ENCODE measurements at places on chromosomes 4 and X.

DNA sequence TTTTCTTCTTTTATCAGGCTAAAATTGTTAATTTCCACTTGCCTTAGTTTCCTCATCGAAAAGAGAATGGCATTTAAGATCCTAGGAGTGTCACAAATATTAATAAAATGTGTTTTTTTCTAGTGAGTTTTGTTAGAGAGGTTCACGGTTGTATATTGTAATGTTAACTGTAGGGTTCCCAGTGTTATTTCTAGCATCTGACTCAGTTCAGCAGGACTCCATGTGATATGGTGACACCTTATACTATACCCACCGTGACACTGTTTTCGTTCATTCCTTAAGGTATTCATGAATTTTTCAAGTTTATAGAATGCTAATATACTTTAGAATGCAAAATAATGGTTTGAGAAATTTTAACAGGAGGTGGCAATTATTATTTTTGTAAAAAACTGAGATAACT is 90.2 kb downstream of the NEUROG2 start:
- no peak for DNase-seq

GRCh38 chr4:47836641-47837093 is 1.2 kb downstream of the CORIN start:
- DNase-seq = peak; percentile 85

DNA sequence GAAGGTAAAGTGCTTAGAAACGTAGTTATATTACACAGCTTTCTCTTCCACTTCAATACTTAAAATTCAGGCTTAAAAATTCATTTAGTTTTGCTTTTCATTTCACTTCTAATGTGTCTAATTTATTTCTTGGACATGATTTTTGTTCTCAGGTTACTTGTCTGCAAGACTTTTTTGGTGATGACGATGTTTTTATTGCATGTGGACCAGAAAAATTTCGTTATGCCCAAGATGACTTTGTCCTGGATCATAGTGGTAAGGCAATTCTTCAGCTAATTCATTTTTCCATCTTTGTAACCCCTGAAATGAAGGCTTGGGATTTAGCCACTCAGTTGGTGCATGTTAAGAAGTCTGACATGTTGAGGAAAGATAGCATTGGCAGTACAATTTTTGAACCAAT is 114.7 kb downstream of the DCLK2 start:
- DNase-seq = no peak

- no peak for DNase-seq
Observed at GRCh38 chr4:150354214-150354796, 227.6 kb upstream of the MAB21L2 start.

GRCh38 chr4:70601422-70602039 is 9.5 kb downstream of the AMBN start:
- peak; percentile 80 for DNase-seq

GRCh38 chrX:69120476-69120875 is 44.8 kb downstream of the PJA1 start:
- DNase-seq = no peak

DNA sequence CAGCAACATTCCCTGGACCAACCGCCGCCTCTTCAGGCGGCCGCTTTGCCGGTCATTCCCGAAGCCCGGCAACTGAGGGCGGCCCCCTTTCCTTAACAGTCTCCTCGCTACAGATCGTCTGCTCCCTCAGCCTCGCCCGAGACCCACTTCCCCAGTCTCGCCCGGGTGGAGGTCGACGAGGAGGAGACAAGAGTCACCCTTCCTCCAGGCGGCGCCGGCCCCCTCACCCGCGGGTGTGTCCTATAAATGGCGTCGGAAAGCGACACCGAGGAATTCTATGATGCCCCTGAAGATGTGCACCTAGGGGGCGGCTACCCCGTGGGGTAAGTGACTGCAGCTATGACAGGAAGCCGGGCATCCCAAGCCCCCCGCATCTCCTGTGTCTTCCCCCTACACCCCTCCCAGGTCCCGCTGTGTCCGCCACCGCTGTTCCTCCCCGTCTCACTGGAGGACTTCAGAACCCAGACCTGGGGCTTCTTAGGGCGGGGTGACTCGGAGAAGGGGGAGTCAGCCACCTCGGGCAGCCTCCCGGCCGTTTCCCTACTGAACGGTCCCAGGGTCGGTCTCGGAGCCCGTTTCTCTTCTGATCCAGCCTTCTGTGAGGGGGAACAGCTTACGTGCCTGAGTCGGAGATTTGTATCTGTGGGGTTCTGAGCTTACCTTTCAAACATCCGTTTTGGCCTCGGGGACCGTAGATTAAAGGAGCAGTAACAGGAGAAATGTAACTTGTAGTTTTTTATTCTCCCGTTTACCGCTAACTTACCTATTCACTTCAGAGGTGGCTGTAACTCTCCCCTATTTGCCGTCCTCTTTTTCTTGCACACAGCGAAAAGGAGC is 570 bp downstream of the WDR44 start:
- DNase-seq = peak; percentile 41

- DNase-seq = no peak
Observed at GRCh38 chr4:25696409-25696808, 40.8 kb downstream of the SLC34A2 start.

GRCh38 chrX:20666331-20666730 is 399.6 kb upstream of the RPS6KA3 start:
- DNase-seq = no peak

DNA sequence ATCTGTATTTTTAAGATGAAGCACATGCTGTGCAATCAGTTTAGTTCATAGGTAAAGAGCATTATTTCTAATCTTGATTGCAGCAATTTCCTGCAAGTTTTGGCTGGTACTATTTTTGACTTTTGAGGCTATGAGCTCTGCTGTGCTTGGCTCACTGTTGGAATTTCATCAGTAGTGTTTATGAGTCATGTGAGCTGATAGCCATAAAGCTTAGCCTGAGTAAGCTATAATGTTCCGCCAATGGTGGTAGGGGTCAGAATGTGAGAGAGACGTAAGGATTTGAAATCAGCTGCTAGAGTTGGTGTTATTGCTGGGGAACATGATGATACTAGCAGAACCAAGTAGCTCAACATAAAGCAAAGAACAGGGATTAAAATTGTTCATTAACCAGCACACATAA is 590.9 kb upstream of the GNPDA2 start:
- no peak for DNase-seq

DNA sequence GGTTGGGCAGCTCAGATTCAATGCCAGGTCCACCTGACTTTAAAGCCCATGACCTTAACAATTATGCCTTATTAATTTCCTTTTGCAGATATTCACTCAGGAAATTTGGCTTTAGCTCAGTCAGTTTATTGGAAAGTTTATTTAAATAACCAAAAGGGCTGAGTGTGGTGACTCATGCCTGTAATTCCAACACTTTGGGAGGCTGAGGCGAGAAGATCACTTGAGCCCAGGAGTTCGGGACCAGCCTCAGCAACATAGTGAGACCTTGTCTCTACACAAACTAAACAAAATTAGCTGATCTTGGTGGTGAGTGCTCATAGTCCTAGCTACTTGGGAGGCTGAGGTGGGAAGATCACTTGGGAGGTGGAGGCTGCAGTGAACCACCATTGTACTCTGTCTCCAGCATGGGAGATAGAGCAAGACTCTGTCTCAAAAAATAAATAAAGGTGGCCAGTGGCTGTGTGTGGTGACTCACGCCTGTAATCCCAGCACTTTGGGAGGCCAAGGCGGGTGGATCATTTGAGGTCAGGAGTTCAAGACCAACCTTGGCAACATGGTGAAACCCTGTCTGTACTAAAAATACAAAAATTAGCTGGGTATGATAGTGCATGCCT is 43.3 kb downstream of the RHOH start:
- DNase-seq = no peak

GRCh38 chr4:125538670-125539069 is 223.9 kb downstream of the FAT4 start:
- no peak for DNase-seq

DNA sequence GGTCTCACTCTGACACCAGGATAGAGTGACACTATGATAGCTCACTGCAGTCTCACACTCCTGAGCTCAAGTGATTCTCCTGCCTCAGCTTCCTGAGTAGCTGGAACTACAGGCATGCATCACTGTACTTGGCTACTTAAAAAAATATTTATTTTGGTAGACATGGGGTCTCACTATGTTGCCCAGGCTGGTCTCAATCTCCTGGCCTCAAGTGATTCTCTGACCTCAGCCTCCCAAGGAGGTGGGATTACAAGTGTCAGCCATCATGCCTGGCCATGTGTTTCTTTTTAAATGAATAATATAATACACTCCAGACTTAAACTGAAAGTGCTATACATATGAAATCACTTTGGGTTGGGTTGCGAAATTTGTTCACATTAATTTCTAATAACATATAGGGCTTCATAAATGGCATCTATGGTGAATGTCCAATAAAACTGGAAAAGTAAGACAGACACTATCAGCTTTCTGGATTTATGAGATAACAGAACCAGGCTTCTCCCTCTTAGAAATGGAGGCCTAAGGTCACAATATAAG is 48.0 kb downstream of the SEC24D start:
- DNase-seq = no peak

- DNase-seq = no peak
Observed at GRCh38 chrX:13364230-13364857, 44.5 kb upstream of the ATXN3L start.

- no peak for DNase-seq
Observed at GRCh38 chrX:136476501-136476900, 11.2 kb upstream of the BRS3 start.

DNA sequence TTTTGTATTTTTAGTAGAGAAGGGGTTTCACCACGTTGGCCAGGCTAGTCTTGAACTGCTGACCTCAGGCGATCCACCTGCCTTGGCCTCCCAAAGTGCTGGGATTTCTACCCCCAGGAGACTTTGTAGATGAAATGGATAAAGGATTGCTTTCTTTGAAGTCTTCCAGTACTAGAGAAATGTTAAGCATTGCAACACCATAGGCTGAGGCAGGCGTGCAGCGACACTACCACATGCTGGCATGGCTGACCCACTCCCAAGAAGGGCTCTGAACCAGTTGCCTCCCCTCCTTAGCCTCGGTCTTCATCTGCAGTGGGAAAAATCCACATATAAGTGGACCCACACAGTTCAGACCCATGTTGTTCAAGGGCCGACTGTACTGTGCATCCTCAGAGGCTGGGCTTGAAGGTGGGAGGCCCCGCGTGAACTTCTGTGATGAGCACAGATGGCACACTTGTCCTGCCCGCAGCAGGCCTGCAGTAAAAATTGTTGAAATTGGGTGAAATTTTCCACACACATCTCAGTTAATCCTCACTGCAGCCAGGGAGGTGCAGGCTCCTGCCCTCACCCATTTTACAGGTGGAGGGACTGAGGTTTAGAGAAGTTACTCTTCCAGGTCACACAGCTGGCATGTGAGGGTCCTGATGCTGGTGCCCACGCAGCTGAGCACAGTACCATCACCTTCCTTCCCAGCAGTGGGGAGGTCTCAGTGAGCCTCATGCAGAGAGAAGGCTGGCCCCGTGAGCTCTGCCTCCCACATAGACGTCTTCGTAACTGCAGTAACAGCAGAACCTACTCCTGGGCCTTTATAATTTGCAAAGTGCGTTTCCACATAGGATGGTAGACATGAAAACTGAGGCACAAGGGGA is 35.5 kb downstream of the HTRA3 start:
- DNase-seq = no peak

- DNase-seq = no peak
Observed at GRCh38 chr4:95178938-95179337, 369.8 kb downstream of the UNC5C start.

DNA sequence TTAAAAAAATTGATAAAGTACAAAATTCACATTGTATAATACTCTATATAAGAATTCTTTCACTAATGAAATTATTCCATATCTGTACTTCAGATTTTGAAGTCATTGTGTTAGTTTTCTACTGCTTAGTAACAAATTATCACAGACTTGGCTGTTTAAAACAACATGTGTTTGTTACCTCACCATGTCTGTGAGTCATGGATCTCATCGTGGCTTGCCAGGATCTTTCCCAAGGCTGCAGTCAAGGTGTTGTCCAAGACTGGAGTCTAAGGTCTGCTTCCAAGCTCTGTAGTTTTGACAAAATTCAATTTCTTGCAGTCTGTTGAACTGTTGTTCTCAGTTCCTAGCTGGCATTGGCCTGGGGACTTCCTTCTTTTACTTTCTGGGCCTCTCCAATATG is 1286.9 kb downstream of the ADGRL3 start:
- DNase-seq = no peak

GRCh38 chr4:100087743-100088142 is 102.5 kb downstream of the DDIT4L start:
- no peak for DNase-seq

DNA sequence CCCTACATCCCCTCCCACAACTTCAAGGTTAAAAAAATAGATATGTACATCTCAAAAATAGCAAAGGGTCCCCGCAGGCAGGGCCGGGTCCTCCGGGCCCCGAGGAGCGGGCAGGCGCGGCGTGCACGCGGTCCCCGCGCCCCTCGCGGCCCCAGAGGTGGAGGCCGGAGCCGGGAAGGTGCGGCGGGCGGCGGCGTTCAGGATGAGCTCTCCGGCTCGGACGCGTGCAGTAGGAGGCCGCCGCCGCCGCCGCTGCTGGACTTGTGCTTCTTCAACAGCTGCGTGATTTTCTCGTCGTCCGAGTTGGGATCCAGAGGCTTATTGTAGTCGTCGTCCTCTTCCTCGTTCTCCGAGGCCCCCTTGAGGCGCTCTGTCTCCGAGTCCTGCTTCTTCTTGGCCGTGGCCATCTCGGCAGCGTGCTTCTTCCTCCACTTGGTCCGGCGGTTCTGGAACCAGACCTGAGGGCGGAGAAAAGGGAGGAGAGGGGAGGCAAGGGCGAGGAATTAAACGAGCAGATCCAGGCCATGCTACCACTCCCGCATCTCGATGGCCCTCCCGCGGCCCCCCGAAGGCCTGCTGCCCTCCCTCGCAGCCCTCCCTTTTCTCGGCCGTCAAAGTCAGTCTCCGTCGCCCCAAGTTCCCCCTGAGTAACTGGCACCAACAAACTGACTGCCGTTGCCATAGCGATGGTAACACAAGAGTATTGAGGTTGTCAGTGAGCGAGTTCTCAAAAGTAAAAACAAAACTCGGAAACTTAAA is 5.8 kb downstream of the NKX6-1 start:
- DNase-seq = no peak

- DNase-seq = no peak
Observed at GRCh38 chr4:184807256-184807655, 18.5 kb downstream of the ACSL1 start.

DNA sequence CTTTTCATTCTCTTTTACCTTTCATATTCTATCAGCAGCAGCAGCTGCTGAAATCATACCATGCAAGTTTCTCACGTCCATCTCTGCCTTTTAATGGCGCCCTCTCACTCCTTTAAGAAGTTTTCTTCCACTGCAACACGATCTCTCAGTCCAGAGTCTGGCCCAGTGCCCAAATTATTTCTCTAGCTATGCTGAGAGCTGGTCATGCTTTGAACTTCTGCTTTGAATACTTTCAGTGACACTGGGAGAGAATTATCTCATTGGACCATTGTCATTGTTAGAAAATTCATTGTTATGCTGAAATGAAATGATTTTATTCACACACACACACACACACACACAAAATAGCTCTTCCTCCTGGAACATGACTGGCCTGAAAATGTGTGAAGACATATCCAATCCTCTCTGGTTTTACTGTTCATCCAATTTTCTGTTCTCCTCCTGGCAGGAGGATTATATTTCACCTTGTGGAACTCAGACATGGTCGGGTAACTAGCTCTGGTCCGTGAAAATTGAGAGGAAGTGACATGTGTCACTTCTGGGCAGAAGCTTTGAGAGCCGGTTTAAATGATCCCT is 1.3 kb upstream of the PDHA1 start:
- DNase-seq = no peak

GRCh38 chrX:40514376-40514775 is 66.4 kb upstream of the ATP6AP2 start:
- DNase-seq = no peak

- DNase-seq = peak; percentile 16
Observed at GRCh38 chrX:30060718-30061117, 154.6 kb upstream of the MAGEB2 start.
